ENCODE measurements at places on chromosomes 2 and 18.

GRCh38 chr2:14826518-14826917 is 194.0 kb downstream of the LRATD1 start:
- no peak for DNase-seq

DNA sequence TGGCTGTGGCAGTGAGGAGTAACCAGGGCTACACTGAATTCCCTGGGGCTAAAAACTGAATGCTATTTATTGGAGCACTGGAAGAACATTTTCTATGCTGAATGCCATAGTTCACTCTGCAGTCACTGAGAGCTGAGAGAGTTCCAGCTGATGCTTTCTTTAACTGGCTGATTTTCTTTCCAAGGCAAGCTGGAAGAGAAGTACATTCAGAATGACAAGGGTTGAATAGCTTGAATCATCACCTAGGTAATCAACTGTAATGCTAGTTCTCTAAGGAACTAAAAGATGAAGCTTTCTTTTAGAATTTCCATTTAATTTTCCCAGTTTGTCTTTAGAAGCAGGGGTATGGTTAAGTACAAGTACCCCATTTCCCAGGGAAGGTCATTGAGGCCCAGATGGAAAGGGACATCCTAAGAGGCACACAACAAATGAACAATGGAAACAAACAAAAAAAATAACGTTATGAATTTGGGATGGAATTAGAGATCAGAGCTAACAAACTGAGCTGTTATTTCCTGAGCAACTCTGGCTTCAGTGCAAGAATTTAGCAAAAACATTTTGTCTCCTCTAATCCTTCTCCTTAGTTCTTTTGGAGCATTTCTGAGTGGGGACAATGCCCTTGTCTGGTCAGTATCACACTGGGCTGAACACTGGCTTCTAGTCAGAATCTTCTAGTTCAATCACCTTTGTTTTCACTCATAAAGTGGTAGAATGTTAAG is 132.8 kb upstream of the REG3A start:
- DNase-seq: no peak

DNA sequence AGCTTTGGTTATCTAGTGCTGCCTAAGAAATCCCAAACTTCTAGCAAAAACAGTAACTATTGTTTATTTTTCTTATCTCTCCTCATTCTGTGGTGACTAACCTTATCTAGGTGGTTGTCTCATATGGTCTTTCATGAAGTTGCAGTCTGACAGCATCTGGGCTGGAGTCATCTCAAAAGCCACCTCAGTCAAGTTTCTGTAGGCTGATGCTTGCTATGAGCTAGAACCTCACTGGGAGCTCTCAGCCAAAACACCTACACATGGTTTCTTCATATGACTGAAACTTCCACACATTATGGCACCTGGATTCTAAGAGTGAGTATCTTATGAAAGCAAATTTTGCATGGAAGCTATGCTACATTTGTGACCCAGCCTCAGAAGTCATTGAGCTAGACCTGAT is 596.4 kb upstream of the VRK2 start:
- no peak for DNase-seq

- DNase-seq: peak; percentile 52
These were observed 80.3 kb upstream of the SESTD1 start for GRCh38 chr2:179344970-179345369.

GRCh38 chr2:49225126-49225525 is 70.8 kb upstream of the FSHR start:
- peak; percentile 18 for DNase-seq

DNA sequence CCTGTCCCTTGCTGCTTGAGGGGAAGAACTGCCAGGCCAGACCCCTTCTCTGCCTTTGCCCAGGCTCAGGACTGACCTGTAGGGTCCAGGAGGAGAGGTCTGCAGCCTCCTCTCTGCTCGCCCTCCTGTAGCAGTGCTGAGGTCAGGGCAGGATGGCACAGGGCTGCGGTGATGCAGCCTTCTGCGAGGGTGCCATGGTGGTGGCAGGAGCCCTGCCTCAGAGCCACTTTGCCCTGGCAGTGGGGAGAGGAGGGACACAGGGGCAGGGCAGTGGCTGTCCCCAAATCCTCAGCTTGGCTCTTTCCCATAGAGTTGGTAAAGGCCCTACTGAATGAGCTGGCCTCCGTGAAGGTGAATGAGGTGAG is 884 bp downstream of the PROM2 start:
- no peak for DNase-seq

DNA sequence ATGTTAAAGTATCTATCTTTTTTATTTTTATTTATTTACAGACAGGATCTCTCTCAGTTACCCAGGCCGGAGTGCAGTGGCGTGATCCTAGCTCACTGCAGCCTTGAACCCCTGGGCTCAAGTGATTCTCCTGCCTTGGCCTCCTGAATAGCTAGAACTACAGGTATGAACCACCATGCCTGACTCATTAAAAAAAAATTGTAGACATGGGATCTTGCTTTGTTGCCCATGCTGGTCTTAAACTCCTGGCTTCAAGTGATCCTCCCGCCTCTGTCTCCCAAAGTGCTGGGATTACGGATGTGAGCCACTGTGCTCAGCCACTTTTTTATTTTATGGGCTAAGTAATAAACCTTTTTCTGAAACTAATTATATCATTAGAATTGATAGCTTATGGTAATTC is 7.1 kb downstream of the MFSD6 start:
- DNase-seq: no peak

DNA sequence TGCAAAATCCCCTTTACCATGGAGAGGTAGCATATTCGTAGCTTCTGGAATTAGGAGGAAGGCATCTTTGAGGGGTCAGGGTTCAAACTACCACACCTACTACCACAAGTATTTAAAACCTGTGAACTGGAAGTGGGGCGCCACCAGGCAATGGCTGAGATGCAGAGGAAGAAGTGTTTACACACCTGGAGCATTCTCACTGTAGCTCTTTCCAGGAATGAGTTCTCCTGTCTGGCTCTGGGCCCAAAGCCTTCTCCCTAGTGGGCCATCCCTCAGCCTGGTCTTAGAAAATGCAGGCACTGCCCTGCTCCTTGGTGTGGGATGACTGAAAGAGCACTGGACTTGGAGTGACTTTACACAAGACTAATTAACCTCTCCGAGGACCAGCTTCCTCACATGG is 30.7 kb upstream of the FOXI3 start:
- DNase-seq: no peak

GRCh38 chr2:98769784-98770183 is 38.9 kb upstream of the MGAT4A start:
- no peak for DNase-seq

DNA sequence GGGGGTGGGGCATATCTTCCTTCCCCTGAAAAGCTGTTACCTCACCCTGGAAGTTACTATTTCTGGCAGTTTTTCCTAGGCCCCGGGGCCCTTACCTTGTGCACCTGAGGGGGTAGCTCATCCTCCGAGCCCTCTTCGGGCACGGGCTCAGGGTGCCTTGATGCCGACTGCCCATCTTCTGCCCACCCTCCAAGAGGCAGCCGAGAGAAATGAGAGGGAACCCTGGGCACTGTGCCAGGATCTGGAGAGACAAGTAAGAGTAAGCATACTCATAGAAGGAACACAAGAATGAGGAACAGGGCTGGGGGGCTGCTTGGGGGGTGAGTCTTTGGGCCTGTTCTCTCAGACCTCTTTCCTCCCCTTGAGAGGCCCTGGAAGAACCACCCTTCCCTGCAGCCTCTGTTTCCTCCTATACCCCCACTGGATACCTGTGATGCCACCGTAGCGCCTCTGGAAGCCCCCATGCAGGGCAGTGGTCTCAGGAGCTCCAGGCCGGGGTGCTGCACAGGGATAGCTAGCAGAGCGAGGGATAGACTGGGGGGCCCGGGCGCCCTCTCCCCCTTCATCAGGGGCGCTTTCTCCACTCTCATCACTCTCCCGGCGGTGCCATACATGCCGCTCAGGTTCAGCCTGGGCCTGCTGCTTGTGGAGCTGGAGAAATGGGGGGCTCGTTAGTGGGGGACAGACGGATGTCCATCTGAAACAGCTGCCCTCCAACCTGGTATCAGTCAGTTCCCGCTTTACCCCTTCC is 2.1 kb upstream of the ABCB6 start:
- no peak for DNase-seq

- peak; percentile 92 for DNase-seq
These were observed 73.5 kb downstream of the COLEC12 start for GRCh38 chr18:427005-427404.

DNA sequence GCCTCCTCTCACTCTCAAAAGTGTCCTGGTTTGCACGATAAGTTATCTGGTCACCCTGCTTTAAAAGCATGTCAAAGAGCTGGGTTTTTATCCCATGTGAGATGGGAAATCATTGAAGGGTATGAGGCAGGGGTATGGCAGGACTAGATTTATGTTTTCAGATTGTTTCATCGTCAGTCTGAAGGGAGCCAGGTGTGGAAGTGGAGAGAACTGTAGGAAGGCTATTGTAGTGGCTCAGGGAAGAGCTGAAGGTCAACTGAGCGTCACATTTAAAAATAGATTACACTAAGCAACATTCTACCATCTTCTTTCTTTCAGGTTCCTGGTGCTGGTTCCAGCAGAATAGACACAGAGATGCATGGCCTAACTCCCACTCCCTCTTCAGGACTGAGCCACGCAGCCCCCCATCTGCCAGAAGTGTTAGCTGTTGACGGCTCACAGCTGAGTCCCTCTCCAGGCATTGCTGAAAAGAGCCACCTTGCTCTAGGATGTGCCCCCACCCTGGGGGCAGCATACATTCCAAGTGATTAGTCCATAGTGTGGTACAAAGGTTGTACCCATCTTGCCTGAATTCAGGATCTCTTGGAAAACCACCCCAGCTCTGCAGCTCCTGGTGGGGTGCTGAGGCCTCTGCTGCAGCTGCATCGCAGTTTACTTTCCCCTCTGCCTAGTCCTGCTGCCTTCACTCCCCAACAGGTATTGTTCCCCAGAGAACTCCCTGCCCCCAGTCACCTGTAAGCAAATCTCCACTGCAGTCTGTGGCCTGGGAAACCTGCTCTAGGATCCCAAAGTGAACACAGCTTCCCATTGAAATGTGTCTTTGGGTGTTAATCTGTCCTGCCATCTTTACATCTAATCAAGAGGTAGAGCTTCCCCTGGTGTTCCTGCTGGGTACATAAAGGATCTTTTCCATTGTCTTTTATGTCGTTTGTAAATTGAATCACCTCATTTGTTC is 79.5 kb upstream of the KLF7 start:
- DNase-seq: no peak

- peak; percentile 61 for DNase-seq
These were observed 62.6 kb downstream of the DNMT3A start for GRCh38 chr2:25279091-25279651.

DNA sequence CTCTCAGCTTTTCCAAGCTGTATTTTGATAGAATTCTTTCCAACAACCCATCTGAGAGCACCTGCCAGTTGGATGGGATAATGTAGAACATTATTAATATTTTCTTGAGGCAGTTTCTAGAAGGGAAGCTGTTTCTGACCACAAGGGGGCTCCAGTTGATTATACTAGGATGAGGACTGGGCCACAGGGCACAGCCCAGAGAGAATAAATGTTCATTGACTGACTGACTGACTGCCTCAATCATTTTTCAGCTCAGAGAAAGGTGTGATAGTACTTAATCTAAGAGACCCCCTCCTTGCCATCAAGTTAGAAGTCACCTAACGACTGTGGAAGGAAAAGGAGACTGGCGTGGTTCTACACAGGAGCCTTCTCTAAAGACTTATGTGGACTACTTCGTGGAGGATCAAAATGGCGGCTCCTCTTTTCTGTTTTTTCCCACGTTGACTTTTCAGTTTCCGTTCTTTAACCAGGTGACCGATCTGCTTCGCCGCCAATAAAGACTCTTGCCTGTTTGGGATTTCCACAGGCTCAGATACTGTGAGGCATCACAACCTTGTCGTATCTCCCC is 31.9 kb upstream of the CREG2 start:
- peak; percentile 87 for DNase-seq

DNA sequence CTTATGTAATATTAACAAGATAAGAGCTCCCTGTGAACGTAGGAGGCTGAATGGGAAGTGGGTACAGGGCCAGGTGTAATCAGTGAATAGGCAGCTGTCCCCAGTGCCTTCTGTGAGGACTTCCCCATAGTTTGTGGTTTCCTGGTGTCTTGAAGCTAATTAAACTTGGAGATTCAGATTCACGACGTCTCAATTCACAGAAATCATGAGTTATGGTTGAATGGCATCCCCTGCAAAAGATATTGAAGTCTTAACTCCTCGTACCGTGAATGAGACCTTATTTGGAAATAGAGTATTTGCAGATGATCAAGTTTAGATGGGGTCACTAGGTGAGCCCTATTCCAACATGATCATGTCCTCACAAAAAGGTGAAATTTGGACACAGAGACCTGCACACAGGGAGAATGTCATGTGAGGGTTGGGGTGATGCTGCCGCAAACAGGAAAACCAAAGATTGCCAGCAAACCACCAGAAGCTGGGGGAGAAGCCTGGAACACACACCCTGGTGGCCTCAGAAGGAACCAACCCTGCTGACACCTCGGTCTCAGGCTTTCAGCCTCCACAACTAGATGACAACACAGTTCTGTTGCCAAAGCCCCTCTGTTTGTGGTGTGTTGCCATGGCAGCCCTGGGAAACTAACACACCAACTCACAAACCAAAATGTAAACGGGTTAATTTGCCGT is 13.2 kb downstream of the ARL4C start:
- no peak for DNase-seq

GRCh38 chr18:13680612-13681011 is 45.7 kb downstream of the FAM210A start:
- DNase-seq: no peak

GRCh38 chr2:10321622-10322021 is 18.9 kb downstream of the HPCAL1 start:
- DNase-seq: no peak

- DNase-seq: peak; percentile 40
These were observed 640 bp downstream of the SLC39A6 start for GRCh38 chr18:36128530-36128870.

GRCh38 chr2:184031402-184032147 is 566.8 kb upstream of the ZNF804A start:
- no peak for DNase-seq

GRCh38 chr2:169106563-169107545 is 37.5 kb downstream of the DHRS9 start:
- DNase-seq: no peak

DNA sequence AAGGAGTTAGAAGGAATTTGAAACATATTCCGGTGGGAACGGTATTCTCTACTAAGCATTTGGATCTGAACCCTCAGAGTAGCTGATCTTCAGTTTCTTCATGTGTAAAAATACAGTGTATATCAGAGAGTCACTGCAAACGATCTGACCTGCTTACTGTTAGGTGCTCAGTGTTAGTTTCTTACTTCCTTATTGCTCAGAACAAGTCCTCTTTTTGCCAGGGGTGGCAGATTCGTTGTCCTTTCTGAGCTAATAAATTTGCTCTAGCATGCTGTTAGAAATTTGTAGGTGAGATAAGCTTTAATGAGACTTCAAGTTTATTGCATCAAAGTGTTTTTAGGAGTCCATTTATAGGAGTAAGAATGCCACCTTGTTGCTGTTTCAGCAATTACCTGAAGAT is 15.8 kb downstream of the PLEKHA3 start:
- no peak for DNase-seq

DNA sequence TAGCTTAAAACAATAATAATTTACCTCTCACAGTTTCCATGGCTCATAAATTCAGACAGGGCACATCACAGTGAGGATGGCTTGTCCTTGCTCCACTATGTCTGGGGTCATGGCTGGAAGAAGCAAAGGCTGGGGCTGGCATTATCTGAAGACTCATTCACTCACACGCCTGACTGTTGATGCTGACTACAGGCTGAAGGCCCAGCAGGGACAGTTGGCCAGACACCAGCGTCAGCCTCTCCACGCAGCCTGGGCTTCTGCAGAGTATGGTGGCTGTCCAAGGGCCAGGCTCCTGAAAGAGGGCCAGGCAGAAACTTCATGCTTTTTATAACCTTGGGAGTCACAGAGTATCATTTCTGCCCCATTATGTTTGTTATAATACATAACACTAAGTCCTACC is 33.4 kb downstream of the YPEL5 start:
- no peak for DNase-seq

- DNase-seq: no peak
These were observed 508.4 kb downstream of the PLCL1 start for GRCh38 chr2:198312596-198313483.
